Heart left ventricle (tissue), 16 donors: ENCODE measurements at places on chromosomes 7 and 10. TPM values are rescaled to one million over a fixed set of nuclear protein-coding genes. Genes with fewer than 3 reads are reported as not detected.

LIPK gene
- polyA plus RNA-seq: not detected

ABCA13 gene
- polyA plus RNA-seq: 0.01 TPM

ZNF503 gene
- 6.3 TPM for polyA plus RNA-seq

SPDYE11 gene
- polyA plus RNA-seq: not detected

SLC13A4 gene
- polyA plus RNA-seq: 0.08 TPM

DCLRE1A gene
- 6.1 TPM for polyA plus RNA-seq

UNCX gene
- not detected for polyA plus RNA-seq

CLDN12 gene
- polyA plus RNA-seq: 23.6 TPM

LIPM gene
- not detected for polyA plus RNA-seq

CYP2C8 gene
- polyA plus RNA-seq: 0.11 TPM

BTBD16 gene
- polyA plus RNA-seq: not detected

ITIH2 gene
- polyA plus RNA-seq: not detected

NODAL gene
- not detected for polyA plus RNA-seq

MEOX2 gene
- polyA plus RNA-seq: 6.8 TPM

DNA sequence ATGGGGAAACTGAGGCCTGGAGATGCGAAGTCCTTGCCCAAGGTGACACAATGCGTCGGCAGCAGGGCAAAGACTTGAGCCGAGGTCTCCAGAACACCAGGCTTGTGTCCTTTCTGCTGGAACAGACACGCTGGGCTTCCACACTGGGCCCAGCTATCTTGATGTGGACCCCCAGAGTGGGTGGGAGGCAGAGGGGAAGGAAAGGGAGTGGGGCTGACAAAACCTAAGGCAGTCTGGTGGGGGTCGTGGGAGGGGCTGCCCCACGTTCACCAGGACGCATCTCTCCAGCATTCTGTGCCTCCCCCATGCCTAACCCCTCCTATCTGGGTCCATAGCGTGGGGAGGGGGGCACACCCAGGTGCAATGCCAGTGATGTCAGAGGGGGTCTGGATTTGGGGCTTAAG is 38.1 kb downstream of the PPIF start:
- no peak for DNase-seq

DNA sequence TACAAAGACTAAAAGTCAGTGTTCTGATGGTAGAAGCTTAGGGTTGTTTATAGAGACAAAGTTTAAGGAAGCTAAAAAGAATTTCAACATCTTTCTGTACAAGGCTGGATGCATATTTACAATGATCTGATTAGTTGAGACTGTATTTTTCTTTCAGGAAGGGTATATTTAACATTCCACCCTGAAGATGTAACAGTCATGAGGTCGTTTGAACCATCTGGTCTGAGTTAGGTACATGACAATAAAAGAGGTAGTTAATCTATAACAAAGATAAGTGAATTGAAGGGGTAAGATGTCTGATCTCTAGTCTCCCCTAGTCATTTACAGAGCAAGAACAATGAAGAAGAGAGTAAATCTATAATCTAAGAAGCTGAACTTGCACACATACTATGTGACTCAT is 821.2 kb downstream of the CNTNAP2 start:
- DNase-seq: no peak

DNA sequence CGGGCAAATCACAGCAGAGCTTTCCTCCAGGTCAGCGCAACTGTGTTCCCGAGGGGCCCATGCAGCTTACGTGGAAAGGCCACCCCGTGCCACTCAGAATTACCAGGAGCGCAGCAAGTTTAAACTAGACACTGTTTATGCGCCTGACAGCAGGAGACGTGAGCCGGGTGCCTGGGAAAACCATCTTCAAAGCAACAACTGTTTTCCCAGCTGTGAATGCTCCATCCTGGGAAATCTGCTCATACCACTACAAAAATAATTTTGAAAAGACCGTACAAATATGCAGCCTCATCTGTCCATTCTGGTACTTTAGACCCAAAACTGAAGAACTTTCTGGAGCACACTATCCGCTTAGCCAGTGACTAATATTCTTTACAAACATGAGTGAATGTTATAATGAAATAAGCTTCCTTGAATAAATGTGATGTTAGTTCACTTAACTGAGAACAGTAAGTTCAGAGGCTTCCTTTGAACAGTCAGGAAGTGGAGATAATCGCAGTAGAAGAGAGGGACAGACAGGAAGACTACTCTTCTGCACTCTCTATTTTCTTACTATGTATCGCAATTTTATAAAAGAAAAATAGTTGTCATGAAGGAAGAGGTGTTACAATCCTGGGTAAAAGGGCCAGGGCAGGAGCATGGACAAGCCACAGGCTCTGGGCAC is 16.7 kb downstream of the GPER1 start:
- no peak for DNase-seq

- DNase-seq: no peak
Observed at GRCh38 chr10:58970160-58970915, 206.1 kb upstream of the PHYHIPL start.

- no peak for DNase-seq
Observed at GRCh38 chr10:77431209-77431611, 206.4 kb downstream of the KCNMA1 start.

DNA sequence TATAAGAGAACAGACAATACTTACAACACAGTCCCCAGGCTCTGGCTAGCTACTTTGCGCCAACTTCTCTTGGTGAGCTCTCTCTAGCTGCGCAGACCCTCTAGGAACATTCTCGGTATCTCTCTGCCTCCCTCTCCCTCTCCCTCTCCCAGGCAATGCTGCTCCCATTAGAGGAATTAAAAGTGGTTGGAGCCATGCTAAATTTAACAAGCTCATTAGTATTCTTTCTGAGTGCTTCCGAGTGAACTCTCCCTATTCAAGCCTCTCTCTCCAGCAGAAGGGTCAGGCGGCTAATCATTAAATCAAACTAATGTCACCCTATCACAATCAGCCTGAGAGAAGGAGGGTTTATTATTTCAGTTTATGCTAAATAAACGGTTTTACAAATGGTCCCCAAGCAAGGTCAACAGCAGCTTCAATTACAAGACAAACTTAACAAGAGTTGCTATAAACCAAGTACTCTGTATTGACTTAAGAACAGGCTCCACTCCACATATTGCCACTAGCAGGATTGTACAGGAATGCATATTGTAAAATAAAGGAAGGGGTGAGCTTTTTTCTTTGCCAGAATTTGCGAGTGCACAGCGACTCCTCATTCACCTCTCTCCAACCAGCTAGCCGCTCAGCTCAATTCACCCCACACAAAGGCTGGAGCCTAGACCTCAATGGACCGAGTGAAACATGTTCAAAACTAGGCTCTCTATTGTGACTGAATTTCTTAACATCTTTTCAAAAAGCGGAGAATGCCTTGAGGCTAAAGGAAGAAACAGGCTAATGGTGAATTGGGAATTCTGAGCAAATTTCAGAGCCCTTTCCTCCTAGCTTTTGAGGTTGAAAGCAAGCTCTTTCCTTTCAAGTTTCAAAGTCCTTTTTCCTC is 84.4 kb downstream of the GLI3 start:
- DNase-seq: no peak

DNA sequence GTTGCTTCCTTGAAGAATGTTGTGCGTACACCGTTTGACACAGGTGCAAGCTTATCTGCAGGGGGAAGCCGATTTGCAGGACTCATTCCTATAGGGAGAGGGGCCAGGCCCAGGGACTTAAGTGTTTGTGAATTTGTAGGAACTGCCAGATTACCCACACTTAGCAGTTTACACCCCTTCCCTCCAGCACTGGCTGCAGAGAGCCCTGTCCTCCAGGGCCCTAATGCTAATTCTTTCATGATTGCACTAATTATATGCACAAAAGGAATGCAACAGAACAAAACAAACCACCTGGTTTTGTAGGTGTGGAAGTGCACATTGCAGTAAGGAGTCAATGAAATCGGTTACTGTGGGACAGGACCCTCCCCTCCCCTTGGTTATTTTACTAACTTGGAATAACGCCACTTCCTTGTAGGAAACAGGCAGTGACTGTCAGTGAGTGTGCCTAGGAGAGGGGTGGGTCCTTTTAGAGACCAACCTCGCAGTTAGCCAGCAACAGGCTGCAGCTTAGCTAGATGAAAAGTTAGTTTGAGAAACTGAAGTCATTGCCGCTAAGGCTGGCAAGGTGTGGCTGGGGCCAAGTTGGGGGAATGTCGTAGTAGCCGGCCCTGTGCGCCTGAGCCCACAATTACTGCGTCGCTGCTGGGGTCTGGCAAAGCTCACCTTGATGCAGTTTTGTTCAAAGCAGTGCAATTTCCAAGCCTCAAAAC is 60.6 kb downstream of the CUX1 start:
- DNase-seq: no peak

DNA sequence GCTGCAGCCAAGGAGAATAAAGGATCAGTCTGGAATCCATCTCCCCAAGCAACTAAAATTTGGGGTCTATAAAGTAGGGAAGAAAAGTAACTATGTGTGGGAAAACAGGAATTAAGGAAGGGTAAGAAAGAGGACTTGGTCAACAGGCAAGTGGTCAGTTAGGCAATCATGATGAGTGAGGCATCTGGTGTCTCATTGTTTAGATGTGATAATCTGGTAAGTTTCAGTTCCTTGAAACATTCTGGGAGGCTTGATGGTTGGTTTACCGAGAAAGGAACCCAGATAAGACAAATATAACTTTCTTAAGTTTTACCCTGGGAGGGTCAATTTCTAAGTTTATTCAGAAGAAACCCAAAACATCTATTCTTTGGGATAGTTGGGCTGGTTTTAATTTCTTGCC is 22.3 kb downstream of the HYAL4 start:
- DNase-seq: no peak

- DNase-seq: no peak
Observed at GRCh38 chr7:123580406-123581161, 21.0 kb upstream of the ASB15 start.

- DNase-seq: no peak
Observed at GRCh38 chr10:71089162-71089561, 123.2 kb upstream of the UNC5B start.

GRCh38 chr10:78394047-78394446 is 360.4 kb downstream of the RPS24 start:
- no peak for DNase-seq

DNA sequence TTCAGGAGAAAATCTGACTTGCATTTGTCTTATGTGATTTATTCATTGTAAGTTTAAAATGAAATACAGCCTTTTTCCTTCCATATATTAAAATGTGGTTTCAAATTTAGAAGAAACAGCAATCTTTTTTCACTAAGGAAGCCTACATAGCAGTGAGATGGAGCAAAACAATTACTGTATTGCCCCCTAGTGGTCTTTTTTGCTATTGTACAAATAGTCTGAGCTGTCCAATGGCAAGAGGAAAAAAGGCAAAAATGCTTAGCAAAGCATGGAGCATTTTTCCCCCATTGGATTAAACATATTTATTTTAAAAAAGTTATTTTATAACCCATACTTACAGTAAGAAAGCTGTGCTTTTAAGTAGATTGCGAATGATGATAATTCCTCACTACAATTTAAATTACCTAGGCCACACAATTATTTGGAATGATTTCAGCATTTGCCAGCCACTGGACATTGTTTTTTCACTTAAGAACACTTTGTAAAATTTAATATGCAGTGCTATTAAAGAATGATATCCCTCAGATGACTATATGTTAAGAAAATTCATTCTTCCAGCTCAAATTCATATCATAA is 119.5 kb downstream of the CPED1 start:
- no peak for DNase-seq

- no peak for DNase-seq
Observed at GRCh38 chr7:69411018-69411417, 187.3 kb upstream of the AUTS2 start.

DNA sequence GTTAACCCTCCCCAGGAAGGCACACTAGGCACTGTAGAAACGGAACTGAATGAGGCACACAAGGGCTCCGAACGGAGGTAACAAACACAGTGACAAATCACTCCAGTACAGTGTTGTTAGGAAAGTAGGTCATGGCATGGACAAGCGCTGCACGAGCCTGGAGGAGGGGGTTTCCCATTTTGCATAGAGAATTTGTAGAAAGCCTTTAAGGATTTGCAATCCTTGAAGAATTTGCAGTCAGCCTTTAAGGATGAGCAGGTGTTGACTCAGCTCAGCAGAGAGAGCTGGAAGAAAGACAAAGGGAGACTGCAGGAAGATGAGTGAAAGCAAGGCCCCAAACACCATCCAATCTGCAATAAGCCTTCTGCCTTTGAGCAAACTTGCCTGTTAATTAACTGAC is 51.1 kb upstream of the PPP1R3C start:
- DNase-seq: no peak

- no peak for DNase-seq
Observed at GRCh38 chr10:119786117-119786769, 60.4 kb downstream of the INPP5F start.

- DNase-seq: no peak
Observed at GRCh38 chr7:36985866-36986400, 261.6 kb upstream of the AOAH start.

DNA sequence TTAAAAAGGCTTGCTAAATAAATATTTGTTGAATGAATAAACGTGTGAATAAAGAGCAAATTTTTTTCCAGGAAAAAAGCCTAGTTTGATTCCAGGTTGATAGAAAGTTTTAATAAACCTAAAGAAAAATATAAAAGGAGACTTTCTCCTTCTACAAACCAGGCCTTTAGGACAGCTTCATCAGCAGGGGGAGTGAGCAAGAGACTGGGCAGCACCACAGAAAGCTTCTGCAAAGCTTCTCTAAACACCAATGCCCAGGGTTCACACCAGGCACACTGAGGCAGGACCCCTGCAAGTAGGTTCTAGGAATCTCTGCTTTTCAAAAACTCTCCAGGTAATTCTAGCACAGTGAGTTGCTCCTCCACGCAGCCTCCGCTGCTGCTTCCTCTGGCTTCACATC is 66.4 kb upstream of the SEC61G start:
- DNase-seq: no peak

- no peak for DNase-seq
Observed at GRCh38 chr7:2015251-2015871, 217.4 kb downstream of the MAD1L1 start.

- DNase-seq: no peak
Observed at GRCh38 chr7:93117852-93118530, at the start of gene SAMD9. TSS of gene SAMD9 (minus strand) at chr7:93117979. CDS start at chr7:93106097, 11,882 bp downstream.

- DNase-seq: no peak
Observed at GRCh38 chr7:29853789-29854188, 47.5 kb downstream of the WIPF3 start.
